ENCODE measurements at places on chromosomes 2 and 18. TPM values are rescaled to one million over a fixed set of nuclear protein-coding genes. Genes with fewer than 3 reads are reported as not detected.

- no peak for DNase-seq
Observed at GRCh38 chr2:24586955-24587354, 95.9 kb downstream of the NCOA1 start.

DNA sequence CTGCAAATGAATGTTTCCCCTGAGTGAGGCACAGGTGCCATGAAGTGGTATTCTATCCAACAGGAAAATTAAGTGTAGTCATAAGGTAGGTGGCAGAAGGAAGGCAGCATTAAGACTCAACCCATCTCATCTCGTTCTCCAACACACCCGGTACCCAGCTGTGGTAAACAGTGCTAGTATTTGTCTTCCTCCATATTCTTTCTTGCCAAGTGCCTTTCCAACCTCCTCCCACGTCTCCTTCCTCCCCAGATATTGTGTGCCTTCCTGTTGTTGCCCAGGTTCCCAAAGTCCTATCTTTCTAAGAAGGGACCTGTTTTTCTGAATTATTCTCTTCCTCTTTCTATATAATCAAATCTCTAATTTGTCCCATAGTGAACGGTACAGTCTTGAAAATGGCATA, 83.5 kb downstream of the CRIM1 start:
- no peak for DNase-seq

DNA sequence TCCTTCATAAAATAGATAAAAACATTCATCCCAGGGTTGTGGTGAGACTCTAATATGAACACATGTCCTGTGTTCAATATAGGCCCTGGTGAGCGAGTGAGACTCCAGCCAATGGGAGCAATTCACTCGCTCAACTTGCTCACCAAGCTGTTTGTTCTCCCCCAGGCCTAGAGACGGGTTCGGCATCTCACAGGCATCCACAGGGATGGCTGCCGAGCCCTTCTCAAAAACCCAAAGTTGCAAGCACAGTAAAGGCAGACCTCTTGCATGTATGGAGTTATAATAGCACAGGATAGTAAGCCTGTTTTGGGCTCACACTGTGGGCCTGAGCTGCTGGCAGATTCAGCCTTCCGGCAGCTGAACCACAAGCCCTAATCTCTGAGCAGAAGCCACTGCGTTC, 15.7 kb downstream of the PARD6G start:
- no peak for DNase-seq

- peak; percentile 41 for DNase-seq
Observed at GRCh38 chr2:42297322-42297936, 63.6 kb downstream of the COX7A2L start.

GRCh38 chr2:234211797-234212196, 161.3 kb downstream of the SPP2 start:
- no peak for DNase-seq

DNA sequence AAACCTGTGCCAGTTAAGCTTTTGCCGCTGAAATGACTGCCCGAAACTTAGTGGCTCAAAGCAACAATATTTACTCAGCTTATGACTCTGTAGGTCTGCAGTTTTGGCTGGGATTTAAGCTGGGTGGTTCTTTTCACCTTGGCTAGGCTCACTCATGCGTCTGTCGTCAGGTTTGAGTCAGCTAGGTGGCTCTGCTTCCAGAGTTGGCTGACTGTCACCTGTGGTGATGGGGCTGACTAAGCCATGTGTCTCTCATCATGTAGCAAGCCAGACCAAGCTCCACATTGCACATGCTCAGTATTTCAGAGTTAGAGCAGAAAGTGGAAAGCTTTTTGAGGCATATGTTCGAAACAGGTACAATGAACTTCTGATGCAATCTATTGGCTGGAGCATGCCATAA, 354.8 kb downstream of the MEIS1 start:
- no peak for DNase-seq

DNA sequence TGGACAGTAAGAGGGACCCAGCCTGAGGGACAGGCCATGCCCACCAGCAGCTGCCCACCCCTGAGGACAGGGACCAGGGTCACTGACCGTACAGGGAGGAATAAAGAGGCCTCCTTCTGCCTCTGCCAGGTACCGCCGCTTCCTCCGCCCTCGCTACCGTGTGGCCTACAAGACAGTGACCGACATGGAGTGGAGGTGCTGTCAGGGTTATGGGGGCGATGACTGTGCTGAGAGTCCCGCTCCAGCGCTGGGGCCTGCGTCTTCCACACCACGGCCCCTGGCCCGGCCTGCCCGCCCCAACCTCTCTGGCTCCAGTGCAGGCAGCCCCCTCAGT, 2.2 kb downstream of the EMILIN1 start:
- DNase-seq: no peak

DNA sequence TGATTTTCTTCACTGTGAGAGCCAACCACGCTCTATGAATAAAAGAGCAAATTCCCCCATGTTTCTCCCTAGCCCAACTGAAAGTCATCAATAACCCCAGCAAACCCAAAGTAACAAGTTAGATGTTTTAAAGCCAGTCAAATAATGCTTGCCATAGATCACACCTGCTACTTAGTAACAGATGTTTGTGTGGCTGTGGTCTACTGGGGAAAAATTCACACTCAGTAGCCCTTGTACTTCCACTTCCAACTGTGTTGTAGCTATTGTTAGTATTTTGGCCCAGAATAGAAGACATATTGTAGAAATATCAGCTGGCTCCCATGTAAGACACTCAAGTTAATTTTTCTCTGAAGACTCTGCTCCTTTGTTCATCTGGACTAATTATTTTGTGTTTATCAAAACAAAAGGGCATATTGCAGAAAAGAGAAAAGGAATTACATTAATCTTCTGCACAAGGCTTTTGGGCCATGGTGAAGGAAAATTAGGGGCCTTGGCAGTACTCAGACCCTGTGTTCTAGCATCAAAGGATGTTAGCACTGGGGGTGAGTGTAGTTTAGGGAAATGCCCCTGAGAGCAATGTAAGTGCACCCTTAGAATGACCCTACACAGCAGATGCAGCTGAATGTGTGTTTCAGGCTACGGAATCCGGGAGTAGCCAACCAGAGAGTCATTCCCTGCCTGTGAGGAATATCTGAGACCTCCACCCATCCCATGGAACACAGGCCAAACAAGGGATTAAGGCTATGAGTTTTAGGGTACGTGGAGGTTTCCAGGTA, 521.9 kb downstream of the EPHA4 start:
- no peak for DNase-seq

GRCh38 chr18:70132999-70133398, 72.5 kb downstream of the RTTN start:
- no peak for DNase-seq

DNA sequence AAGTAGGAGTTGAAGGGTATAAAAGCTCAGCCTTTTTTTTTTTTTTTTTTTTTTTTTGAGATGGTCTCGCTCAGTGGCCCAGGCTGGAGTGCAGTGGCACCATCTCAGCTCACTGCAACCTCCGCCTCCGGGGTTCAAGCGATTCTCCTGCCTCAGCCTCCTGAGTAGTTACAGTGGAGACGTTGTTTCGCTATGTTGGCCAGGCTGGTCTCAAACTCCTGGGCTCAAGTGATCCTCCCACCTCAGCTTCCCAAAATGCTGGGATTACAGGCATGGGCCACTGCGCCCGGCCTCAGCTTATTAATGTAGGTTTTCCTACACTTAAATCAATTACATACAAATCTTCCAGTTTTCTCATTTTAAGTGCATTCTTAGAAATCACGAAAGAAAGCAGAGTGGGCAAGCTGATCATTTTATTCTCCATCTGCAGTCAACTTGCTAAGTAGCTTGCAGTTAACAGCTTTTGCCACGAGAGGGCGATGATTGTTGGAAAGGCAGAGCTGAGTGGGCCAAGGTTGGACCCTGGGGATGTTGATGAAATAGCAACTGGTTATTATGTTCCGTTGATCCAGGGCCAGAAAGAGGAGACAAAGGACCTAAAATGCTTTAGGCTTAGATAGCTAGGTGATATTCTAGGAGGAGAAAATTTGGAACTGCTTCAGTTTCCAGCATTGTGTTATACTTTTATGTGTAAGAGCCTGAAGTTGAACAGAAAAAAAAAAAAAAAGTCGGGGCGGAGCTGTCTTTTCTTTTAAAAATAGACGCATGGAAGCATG, 234.4 kb upstream of the EPAS1 start:
- DNase-seq: peak; percentile 81

- no peak for DNase-seq
Observed at GRCh38 chr18:62438402-62438801, 84.4 kb upstream of the ZCCHC2 start.

DNA sequence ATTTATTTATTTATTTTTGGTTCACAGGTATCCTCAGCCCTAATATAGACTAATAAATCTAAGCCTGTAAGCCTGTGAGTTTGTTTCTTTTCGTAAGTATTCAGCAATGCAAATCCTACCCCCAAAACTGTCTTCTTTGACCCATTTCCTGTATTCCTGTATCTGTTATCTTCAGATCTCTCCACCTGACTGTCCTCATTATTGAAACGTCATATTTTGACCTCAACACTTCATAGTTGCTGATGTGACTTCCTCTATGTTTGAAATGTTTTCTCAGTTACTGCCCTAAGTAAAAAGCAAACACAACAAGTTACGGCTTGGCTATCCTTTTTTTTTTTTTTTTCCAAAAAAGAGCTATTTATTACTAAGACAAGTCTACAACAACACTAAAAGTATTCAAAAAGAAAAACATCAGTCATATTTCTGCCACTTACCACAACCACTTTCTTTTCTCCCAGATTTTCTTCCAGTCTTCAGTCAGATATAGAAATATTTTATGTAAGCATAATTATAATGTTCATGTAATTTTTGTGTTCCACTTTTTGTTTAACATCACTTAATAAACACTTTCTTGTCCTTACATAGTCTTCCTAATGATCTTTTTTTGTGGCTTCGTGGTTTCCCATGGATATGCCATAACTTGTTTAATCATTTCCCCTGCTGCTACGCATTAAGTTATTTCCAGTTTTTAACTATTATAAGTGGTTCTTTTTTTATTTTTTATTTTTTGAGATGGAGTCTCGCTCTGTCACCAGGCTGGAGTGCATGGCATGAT, 45.0 kb upstream of the EML4 start:
- DNase-seq: no peak

DNA sequence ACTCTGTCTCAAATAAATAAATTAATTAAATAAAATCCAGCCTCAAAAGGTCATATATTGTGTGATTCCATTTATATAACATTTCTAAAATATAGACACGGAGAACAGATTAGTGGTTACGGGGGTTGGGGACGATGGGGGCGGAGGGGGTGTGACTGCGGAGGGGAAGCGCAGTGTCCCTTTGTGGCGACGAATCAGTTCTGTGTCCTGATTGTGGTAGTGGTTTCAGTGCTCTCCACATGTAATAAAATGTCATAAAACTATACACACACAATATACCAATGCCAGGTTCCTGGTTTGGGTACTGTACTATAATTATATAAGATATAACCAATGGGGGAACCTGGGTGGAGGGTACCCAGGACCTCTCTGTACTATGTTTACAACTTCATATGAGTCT, 186.4 kb downstream of the ANAPC1 start:
- no peak for DNase-seq

DNA sequence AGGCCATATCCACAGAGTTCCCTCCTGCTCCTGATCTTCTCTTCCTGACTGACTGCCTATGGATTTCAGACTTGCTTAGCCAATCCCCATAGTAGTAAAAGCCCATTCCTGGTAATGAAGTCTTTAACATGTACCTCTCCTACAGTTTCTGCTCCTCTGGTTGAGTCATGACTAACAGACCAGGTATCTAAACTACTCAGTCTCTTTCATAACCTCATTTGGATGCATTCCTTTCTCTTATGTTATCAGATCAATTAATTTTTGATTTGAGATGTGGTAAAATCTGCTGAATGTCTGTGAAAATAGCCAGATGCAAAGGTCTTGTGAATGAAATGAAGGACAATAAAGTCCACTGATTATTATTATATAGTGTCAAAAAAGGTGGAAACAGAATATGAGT, 198.0 kb downstream of the NBAS start:
- DNase-seq: no peak

DNA sequence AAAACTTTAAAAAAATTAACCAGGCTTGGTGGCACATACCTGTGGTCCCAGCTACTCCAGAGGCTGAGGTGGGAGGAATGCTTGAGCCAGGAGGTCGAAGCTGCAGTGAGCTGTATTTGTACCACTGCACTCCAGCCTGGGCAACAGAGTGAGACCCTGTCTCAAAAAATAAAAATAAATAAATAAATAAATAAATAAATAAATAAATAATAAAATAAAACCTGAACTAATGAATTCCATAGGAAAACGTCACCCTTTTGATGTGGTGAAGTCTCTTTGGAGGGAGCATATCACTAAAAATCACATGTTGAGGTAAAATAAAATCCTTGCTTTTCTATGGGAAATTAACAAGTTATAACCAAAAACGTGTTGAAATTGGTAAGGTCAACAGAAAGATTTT, 29.6 kb upstream of the ITGAV start:
- no peak for DNase-seq

GRCh38 chr2:190718652-190719526, 70.0 kb downstream of the NAB1 start:
- DNase-seq: no peak

DNA sequence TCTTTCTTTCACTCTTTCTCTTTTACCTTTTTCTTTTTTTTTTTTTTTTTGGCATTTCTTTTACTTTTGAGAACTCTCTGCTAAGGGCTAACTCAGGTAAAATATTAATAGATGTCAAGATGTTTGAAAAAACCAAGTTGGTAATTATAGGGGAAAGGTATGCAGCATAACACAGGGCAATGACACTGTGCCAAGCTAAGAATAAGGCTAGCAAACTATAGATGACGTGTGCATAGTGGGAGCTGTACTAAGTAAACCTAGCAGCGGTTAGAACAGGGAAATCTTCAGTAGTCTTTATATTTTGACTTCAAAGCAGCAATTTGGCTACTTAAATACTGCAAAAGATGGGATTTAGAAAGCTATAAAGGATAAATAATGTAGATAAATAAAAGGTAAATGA, 415.4 kb upstream of the RGPD4 start:
- no peak for DNase-seq

DNA sequence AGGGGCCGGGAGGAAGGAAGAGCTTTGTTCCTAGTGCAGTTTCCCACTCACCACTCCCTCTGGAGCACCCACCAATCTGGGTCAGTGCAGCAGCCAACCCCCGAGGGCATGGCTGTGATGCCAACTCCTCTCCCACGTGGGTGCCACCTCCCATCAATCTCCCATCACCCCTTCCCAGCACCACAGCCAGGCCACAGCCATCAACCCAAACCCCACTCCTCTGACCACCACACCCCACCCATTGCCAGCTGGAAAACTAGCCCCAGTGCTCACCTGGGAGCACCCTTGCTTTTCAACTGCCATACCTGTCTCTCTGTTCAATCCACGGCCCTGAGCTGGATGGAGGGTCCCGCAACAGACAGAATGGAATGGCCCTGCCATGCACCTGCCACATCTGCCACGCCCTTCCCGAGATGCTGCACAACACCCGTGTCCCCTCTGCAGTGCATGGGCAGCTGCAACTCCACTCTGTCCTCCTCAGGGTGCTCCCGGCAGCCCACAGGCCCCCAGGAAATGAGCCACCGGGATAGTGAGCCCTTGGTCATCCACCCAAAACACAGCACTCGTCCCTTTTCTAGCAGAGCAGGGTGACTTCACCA, 112.4 kb upstream of the ID2 start:
- no peak for DNase-seq

POMC gene
- total RNA-seq: 5.0 TPM

AOX1 gene
- 0.19 TPM for total RNA-seq

CD302 gene
- total RNA-seq: 0.42 TPM

RBM45 gene
- 22.0 TPM for total RNA-seq

INO80B gene
- total RNA-seq: 28.9 TPM

REG3G gene
- total RNA-seq: not detected

SERPINB10 gene
- total RNA-seq: not detected

OXER1 gene
- not detected for total RNA-seq

DSG1 gene
- total RNA-seq: not detected

L3MBTL4 gene
- 0.33 TPM for total RNA-seq

MREG gene
- 9.6 TPM for total RNA-seq
